Stimulated activated CD4-positive, alpha-beta T cell treated with anti-CD3 and anti-CD28 coated beads, TNF-alpha, amount 100 ng/mL, for 1 hour (primary cell): ENCODE measurements at places on chromosomes 13 and 19.

DNA sequence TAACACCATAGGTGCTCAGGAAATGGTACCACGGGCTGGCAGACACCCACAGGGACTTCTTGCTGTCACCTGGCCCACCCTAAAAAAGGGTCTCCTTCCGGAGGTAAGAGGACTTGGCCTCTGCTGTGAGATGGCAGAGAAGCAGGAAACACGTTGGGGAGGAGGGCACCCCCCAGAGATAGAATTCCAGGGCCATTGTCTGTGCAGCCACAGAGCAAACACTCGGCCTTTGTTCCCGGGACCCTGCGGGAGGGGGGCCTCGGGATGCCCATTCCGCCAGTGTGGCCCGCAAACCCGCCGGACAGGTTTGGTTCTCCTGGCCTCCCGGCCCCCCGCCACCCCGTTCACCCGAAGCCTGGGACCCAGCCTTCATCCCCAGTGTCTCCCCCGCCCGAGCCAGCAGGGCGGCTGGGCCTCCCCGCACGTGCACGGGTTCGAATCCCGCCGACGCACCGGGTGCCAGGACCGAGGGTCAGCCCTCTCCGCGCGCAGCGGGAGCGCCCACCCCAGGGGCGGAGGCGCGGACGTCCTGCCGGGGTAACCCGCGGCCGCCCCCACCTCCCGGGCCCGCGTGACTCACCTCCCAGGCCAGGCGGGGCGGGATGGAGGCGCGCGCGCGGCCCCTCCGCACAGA is 714 bp downstream of the PLPP2 start:
- no peak for DNase-seq

DNA sequence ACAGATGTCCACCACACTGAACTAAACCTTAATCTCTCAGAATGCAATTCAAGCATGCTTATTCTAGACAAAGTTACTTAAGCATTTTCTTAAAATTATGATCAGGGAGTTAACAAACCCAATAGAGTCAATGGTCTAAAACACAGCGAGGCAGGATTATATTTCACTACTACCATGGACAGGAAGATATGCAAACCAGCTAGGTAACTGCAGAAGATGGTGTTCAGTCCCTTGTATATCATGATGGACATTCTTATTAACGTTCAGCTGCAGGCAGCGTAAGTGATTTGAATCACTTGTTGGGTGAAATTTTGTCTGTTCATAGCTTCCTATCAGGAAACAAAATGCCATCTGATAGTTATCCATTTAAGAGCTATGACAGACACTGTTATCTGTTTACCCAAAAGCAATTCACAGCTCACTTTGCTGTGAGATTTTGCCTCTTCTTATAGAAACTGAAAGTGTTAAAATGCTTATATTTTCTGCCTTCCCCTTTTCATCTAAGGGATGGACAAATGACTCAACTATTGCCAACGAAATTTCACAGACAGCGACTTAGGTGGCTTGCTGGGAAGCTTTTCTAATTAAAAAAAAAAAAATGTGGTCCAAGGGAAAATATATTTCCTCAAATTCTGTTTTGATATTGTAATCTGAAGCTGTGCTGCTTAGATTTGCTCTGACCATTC is 591.9 kb downstream of the DACH1 start:
- DNase-seq = no peak

- no peak for DNase-seq
Measured at GRCh38 chr13:44307255-44307654, 66.4 kb upstream of the SERP2 start.

DNA sequence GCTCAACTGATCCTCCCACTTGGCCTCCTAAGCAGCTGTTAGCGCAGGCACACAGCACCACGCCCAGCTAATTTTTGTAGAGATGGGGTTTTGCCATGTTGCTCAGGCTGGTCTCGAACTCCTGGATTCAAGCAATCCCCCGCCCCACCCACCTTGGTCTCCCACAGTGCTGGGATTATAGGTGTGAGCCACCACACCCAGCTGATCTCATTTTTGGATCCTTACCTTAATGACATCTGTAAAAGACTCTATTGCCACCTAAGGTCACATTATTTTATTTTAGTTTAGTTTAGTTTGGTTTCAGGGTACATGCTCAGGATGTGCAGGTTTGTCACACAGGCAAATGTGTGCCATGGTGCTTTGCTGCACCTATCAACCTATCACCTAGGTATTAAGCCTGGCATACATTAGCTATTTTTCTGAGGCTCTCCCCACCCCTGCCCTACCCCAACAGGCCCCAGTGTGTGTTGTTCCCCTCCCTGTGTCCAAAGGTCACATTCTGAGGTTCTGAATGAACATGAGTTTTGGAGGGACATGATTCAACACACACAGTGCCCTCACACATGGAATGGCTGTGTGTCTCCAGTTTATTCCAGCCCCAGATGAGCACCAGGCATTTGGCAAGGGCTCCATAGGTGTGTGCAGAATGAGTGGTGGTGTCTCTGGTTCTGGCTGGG is 1.3 kb downstream of the OR10H5 start:
- DNase-seq = no peak

GRCh38 chr19:30068528-30069395 is 126.7 kb downstream of the URI1 start:
- DNase-seq = no peak

DNA sequence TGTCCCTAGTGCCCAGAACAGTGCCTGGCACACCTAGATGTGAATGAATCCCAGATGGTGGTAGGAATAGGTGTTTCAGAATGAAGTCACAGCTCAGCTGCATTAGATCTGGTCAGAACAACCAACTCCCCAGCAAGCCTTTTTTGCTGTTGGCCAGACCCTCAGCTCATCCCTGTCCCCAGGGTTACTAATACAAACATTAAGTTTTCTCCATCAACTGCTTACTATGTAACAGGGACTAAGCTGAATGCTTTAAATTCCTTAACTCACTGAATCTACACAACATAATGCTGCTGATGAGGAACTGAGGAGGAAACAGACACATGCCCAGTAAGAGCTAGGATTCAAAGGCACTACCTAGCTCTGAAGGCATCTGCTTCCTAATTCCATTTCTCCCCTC is 18.8 kb downstream of the SMG9 start:
- no peak for DNase-seq

- no peak for DNase-seq
Measured at GRCh38 chr13:49869519-49869918, 66.6 kb downstream of the SPRYD7 start.

GRCh38 chr13:111065698-111066097 is 49.4 kb upstream of the ARHGEF7 start:
- no peak for DNase-seq

GRCh38 chr13:91304741-91305140 is 42.7 kb upstream of the MIR17HG start:
- no peak for DNase-seq

- no peak for DNase-seq
Measured at GRCh38 chr19:8304841-8305621, 3.1 kb downstream of the CD320 start.

DNA sequence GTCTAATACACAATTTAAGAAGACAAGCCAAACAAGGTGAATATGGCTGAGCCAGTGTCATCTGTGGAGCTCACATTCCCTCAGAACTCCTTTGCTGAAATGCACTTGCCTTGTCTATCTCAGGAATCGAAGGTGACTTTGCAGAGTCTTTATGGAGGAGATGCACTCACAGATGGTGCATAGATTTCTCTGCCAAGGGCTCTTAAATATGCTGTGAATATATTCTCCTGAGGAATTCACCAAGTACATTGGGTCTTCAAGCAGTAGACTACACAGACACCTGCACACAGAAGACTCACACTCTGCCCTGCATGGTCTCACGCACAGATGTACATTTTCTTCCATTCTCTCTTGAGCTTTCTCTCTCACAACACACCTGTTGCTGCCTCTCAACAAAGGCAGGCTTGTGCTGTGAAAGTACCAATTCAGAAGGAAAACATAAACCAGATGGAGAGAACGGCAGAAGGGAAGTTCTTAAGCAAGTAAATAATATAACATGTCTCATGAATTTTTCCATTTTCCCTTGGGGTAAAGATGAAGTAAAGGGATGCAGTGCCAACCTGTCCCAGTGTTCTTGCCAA is 174.7 kb downstream of the DLEU7 start:
- DNase-seq = no peak

DNA sequence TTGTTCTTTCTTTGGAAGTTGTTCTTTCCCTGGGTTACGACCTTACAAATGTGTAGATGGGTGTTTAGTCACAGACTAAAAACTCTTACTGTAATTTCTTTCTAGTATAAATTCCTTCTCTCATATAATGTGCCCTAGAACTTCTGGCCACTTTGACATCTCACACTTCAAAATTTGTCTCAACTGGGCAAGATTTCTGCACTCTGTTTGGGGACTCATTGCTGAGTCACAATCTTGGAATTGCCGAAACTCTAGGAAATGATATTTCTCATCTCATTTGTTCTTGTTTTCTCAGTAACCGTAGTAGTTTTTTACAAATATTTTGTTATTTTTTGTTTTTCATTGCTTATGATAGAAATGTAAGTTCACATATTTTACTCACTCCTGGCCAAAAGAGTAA is 2523.2 kb upstream of the PCDH20 start:
- no peak for DNase-seq

GRCh38 chr13:46756977-46757376 is 40.0 kb downstream of the ESD start:
- no peak for DNase-seq

DNA sequence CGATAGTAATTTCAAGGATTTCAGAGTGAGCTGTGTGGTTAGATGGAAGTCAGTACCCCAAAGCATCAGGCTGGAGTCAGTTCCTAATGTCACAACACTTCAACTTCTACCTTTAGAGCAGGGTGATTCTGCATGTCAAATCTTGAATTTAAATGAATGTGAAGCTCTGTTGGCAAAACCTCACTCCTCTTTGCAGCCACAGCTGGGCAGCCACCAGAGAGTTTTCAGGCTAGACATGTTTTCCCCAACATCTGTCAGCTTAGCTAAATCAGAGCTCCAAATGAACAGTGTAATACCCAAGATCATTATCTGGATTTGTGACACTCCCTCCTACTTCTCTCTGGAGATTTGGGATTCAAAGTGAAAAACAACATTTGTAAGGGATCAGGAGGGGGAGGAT is 33.7 kb upstream of the OLFM4 start:
- DNase-seq = no peak

DNA sequence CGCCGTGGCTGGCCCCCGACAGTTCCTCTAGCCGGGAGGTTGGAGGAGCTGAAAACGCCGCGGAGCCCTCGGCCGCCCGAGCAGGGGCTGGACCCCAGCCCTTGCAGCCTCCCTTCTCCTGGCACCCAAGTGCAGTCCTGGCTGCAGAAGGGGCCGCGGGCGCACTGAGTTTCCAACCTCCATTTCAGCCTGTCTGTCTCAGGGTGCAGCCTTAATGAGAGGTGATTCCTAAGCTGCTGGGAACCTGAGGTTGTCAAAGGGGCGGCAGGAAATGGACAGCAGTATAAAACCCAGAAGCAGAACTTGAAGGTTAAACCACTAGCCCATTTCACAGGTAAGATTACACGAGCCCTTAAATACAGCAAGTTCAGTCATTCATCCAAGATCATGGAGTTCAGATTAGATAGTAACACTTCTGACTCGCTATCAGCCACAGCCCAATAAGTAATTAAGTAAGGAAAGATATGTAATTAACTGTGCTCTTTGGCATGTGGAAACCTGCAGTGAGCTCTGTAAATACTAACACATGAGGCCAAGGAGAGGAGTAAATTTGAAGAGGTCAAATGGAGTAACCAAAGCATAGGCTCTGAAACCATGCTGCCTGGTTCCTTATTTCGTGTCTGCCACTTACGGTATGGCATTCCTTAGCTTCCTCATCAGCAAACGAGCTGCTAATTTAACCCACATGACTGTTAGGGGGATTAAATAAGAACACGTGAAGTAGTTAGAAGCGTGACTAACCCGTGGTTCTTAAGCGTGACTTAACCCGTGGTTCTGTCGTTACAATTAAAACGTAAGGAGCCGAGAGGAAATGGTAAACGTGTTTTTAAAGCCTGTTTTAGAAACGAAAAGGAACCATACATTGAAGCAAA is 686 bp downstream of the SETDB2 start:
- no peak for DNase-seq

GRCh38 chr13:113064534-113065405 is 40.8 kb upstream of the F7 start:
- no peak for DNase-seq

DNA sequence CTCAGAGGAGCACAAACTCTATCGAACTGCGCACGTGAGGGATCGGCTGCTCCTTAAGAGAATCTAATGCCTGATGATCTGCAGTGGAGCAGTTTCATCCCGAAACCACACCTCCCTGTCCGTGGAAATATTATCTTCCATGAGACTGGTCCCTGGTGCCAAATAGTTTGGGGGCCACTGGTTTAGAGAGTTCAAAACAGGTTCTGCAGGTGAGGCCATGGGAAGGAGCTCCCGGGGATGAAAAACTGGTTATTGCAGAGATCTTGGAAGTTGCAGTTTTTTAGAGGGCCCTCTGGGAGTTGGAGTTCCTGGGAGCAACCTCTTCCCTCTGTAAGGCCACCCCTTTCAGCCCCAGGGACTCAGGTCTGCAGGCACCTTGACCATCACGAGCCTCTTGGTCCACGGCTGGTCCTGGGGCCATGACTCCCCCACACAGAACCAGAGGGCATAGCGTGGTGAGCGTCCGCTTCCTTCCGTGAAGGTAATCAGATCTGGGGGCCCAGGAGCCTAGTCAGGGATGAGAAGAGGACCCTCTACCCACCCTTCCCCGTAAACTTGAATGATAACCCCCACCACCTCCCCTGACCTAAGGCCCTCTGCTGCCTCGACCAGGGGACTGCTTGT is 5.2 kb downstream of the IRF3 start:
- DNase-seq = no peak
